Airway epithelial cell (primary cell): ENCODE measurements at places on chromosomes 13 and 19. TPM values are rescaled to one million over a fixed set of nuclear protein-coding genes. Genes with fewer than 3 reads are reported as not detected.

Gene COL4A1
- 80.3 and 108 TPM in 2 replicates for total RNA-seq

Gene CCDC194
- not detected in 2 replicates for total RNA-seq

Gene PNMA8C
- total RNA-seq: not detected in 2 replicates

Gene LHB
- not detected in 2 replicates for total RNA-seq

Gene NTF4
- total RNA-seq: 5.6 and 6.5 TPM in 2 replicates

Gene CCL25
- not detected in 2 replicates for total RNA-seq

Gene PLPPR2
- 13.6 TPM in 2 replicates for total RNA-seq

Gene CPAMD8
- 0.74 and 1.3 TPM in 2 replicates for total RNA-seq

Gene CFAP97D2
- total RNA-seq: not detected in 2 replicates

Gene OR10H1
- total RNA-seq: 0.21 TPM in 1 of 2 replicates, not detected in the other

Gene CYP4F11
- total RNA-seq: not detected in 2 replicates

Gene LIM2
- not detected in 2 replicates for total RNA-seq

Gene C13orf42
- total RNA-seq: not detected in 2 replicates

Gene PRODH2
- not detected in 2 replicates for total RNA-seq

Gene DIS3
- 25.7 and 32.6 TPM in 2 replicates for total RNA-seq

Gene UBXN6
- 51.6 and 55.9 TPM in 2 replicates for total RNA-seq

Gene FBXW9
- total RNA-seq: 15.8 and 23.4 TPM in 2 replicates

Gene FFAR2
- total RNA-seq: not detected in 2 replicates

Gene OSCAR
- total RNA-seq: 0.19 and 0.21 TPM in 2 replicates

Gene SPACA6
- total RNA-seq: 2.6 and 5.9 TPM in 2 replicates

Gene CLEC17A
- not detected in 2 replicates for total RNA-seq

Gene ZNF497
- 0.65 and 0.78 TPM in 2 replicates for total RNA-seq

Gene IGSF23
- total RNA-seq: not detected in 2 replicates

Gene MPND
- total RNA-seq: 5.8 and 7.2 TPM in 2 replicates

Gene RNF225
- 3.8 and 4.2 TPM in 2 replicates for total RNA-seq

Gene SULT2B1
- 60.3 and 60.8 TPM in 2 replicates for total RNA-seq

Gene ZNF536
- total RNA-seq: not detected in 2 replicates

Gene HCN2
- 0.63 and 0.98 TPM in 2 replicates for total RNA-seq

Gene CASP14
- 0.07 TPM in 1 of 2 replicates, not detected in the other for total RNA-seq

Gene MUC16
- total RNA-seq: 0.42 and 0.85 TPM in 2 replicates

Gene IGFL3
- total RNA-seq: 0.88 and 2.3 TPM in 2 replicates

Gene ZNF837
- total RNA-seq: 2.9 and 3.1 TPM in 2 replicates

Gene GIPC3
- total RNA-seq: not detected in 2 replicates

Gene CYP2S1
- total RNA-seq: 24.9 and 26.9 TPM in 2 replicates

Gene A1BG
- 10.2 and 28.2 TPM in 2 replicates for total RNA-seq

Gene HSH2D
- 0.85 TPM in 1 of 2 replicates, not detected in the other for total RNA-seq
